ENCODE measurements at places on chromosomes 13 and 19.

GRCh38 chr13:79312340-79312855 is 93.7 kb downstream of the RBM26 start:
- DNase-seq = no peak

- DNase-seq = no peak
Observed at GRCh38 chr19:6362351-6362801, 1.0 kb downstream of the CLPP start.

DNA sequence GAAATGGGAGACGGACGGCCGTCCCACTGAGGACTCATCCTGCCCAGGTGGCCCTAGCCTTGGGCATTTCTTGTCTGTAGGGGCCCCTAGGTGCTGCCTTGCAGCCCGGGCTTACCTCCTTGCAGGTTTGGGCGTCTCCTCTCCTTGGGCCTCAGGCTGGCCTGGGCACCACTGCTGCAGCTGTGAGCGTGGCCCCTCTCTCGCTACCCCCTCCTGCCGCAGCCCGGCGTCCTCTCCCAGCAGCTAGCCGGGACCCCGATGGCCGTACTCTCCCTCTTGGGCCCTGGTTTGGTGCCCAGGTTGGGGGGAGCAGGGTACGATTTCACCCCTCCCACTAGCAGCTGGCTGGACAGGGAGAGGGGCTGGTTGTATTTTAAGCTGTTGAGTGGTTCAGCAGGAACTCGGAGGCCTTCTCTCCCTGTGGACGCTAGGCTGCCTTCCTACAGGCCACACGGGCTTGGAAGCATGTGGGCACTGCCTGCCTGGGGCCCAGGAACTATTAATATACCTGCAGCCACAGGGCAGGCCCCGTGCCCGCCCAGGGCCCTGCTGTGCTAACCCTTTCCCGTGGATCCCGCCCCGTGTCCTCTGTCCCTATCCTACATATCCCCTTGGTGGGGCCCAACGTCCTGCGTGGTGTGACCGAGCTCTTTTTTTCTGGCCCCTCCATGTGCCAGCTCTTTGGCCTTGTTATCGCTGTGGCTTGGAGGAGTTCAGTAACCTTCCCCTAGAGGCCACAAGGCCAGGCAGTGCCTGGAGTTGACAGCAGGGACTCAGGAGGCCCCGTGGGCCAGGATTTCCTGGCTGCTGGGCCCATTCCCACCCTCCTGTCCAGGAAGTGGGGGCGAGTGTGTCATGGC is 11.7 kb downstream of the NDUFB7 start:
- DNase-seq = no peak

GRCh38 chr13:62625214-62625881 is 1209.7 kb upstream of the PCDH20 start:
- DNase-seq = no peak

GRCh38 chr19:610801-611480 is 21.3 kb downstream of the HCN2 start:
- DNase-seq = no peak

- no peak for DNase-seq
Observed at GRCh38 chr19:29364224-29364726, 151.3 kb upstream of the UQCRFS1 start.

DNA sequence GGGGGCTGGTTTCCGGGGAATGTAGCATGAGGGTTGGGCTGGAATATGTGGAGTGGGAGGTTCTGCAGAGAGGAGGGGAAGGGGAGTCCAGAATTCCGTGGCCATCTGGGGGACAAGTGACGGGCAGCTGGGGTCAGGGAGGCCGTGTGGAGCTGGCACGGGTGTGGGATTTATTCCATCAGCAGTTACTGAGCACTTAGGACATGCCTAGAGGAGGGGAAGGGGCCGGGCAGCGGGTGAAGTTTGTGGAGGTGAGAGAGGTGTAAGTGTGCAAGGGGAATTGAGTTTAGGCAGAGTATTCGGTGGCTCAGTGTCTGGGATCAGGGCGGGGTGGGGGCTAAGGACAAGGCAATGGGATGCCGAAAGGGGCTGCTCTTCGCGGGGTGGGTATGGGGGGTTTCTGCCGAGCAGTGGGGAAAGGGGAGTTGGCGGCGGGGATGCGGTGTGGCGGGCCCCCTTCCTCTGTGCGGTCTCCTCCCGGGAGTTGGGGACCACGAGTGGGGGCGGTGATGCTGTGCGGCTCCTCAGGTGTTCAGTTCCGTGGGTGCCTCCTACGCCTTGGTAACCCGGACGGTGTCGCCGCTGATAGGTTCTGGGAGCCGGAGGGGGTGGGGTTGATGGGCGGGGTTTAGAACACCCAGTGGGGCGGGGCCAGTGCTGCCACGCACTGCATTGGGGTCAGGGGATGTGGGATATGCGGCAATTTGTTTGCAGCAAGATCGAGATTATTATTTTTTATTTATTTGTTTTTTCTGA is 5.4 kb downstream of the CCDC61 start:
- peak; percentile 48 for DNase-seq

DNA sequence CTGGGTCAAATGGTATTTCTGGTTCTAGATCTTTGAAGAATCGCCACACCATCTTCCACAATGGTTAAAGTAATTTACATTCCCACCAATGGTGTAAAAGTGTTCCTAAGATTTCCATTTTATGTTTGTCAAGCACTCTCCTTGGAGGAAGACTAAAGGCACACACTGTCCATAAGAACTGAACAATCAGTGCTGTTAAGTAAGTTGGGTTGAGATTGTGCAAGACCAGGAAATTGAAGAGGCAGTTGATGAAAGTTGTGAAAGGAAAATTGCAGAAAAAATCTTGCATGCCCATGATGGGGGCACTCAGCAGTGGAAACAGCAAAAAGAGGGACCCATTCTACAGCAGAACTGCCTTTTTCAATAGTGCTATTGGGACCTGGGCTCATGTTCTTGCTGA is 323.6 kb downstream of the DLEU7 start:
- DNase-seq = no peak

DNA sequence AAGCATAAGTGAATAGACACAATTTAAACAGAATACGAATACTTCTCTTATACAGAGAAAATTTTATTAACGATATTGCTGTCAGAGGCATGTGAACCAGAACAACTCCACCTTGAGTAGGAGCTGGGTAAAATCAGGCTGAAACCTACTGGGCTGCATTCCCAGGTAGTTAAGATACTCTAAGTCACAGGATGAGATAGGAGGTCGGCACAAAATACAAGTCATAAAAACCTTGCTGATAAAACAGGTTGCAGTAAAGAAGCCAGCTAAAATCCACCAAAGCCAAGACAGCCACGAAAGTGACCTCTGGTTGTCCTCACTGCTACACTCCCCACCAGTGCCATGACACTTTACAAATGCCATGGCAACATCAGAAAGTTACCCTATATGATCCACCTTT is 49.2 kb upstream of the TRPC4 start:
- DNase-seq = peak; percentile 20

DNA sequence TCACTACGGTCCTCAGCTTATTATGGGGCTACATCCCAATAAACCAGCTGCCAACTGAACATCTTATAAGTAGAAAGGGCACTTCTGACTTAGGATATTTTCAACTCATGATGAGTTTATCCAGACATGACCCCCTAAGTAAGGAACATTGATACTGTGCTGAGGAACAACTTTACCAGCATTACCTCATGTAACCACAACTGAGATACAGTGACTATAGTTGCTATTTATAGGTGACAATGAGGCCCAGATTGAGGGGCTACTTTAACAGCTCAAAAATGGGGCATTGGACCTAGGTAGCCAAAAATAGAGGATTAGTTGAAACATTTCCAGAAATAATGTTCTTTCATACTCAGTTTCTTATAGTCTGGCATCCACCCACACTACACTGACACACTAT is 26.8 kb downstream of the SKA3 start:
- no peak for DNase-seq

- peak; percentile 46 for DNase-seq
Observed at GRCh38 chr13:27359199-27359821, 65.1 kb upstream of the GTF3A start.

GRCh38 chr19:17005000-17005399 is 21.6 kb downstream of the CPAMD8 start:
- no peak for DNase-seq

DNA sequence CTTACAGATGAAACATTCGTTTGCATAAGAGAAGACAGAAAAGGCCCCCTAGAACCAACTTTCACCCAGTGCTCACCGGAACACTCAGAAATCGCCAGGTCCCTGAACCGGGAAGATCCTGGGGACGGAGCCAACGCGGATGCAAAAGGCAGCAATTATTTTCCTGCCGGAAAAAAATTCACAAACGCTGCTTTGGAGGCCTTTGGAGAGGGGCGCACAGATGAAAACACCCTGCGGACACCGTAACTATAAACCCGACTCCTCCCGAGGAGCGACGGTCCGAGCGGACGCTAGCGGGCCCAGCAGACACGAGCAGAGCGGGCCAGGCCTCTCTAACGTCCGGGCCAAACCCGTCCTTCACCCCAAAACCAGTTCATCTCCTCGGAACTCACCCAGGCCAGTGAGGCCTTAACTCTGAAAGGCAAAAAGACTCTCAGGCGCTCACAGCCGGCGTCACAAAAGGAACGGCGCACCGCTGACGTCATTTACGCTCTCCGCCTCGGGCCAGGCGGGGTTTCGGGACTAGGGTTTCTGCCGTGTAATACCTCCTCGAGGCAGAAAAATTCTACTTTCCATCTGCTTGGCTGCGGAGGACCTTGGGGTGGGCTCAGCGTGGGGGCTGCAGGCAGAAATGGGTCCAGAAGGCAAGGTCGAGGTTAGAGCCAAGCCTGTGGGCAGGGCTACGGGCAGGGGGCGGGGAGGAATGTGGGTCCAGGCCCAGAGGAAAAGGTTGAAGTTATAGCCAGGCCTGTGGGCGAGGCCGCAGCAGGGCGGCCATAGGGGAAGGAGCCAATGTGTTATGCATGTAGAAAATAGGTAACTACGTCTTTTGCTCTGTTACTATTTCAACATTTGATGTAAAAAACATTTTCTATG is at the start of gene ZNF426:
Gene ZNF426, minus strand, starts transcription at position 463 of the 876 bp plus-strand sequence. CDS start 2,413 bp downstream, outside the sequence.
- peak; percentile 76 for DNase-seq

DNA sequence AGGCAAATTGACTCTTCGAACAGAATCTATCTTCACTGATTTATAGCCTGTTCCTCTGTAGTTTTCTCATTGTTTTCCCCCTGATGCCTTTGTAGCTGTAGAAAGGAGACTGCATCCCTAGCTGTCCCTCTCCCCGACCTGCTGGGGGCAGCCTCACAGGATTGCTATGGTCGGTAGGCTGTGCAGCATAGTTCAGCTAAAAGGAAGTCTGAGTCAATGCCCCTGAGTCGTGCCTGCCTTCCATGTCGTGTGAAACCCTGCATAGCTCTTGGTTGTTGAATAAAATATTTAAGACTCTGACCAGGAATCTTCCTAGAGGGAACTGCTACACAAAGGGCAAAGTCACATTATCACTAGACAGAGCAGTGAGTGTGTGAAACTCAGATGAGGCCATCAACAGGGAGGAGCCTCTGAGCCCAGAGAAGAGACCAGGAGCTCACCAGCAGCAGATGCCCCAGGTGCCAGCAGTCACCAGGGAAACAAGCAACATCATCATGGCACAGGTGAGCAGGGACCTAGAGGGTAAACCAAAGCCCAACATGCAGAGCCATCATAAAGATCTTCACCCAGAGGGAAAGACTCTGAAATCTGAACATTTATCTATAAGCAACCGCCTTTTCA is 108.4 kb upstream of the NBEA start:
- DNase-seq = no peak

GRCh38 chr13:33069365-33069764 is 53.1 kb downstream of the KL start:
- no peak for DNase-seq

- no peak for DNase-seq
Observed at GRCh38 chr19:34067861-34068271, 104.4 kb upstream of the LSM14A start.

GRCh38 chr19:2261438-2262172 is 5.4 kb upstream of the JSRP1 start:
- DNase-seq = peak; percentile 68

- no peak for DNase-seq
Observed at GRCh38 chr13:28761586-28761985, 42.8 kb upstream of the SLC46A3 start.

- DNase-seq = no peak
Observed at GRCh38 chr19:13091400-13092157, 11.1 kb downstream of the LYL1 start.

DNA sequence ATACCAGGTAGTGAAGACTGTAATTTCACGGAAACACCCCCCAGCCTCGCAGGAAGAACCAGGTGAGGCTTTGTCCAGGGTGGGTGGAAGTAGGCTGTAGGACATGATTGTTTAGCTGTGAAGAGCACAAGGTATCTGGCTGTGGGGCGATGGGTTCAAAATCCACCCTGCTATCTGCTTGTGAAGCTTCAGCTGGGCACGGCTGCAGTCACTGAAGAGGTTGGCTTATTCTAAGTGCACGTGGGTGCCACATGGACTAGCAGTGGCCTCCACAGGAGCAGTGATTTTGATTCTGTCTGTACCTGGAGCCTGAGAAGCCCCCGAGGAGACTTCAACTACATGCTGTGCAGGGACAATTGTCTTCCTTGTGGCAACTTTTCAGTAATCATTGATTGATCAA is 254.1 kb downstream of the FGF9 start:
- no peak for DNase-seq

- no peak for DNase-seq
Observed at GRCh38 chr19:36986601-36987000, 70.5 kb downstream of the ZNF568 start.

- no peak for DNase-seq
Observed at GRCh38 chr13:24249624-24250023, 59.8 kb upstream of the C1QTNF9 start.

DNA sequence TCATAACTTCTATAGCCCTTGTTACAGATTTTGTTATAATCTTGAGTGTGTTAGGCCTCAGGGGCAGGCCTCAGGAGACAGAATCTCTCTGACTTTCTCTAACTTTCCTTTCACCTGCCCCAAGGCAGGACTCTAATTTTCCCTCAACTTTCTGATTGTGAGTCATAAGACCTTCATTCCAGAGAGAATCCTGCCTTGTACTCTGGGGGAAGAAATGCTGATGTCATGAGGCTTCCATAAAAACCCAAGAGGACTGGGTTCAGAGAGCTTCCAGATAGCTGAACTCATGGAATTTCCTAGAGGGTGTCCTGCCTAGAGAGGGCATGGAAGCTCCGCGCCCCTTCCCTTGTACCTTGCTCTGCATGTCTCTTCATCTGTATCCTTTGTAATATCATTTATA is 5.3 kb upstream of the KBTBD6 start:
- DNase-seq = no peak

GRCh38 chr19:10505583-10506229 is 2.5 kb upstream of the KEAP1 start:
- peak; percentile 52 for DNase-seq

GRCh38 chr19:5143471-5144411 is 174.8 kb downstream of the KDM4B start:
- DNase-seq = no peak

Data from HAP-1 (cell line).